ENCODE measurements at places on chromosomes 13 and 19.
A peak's percentile ranks its signal among the peaks of the same experiment; 100 is the strongest.

DNA sequence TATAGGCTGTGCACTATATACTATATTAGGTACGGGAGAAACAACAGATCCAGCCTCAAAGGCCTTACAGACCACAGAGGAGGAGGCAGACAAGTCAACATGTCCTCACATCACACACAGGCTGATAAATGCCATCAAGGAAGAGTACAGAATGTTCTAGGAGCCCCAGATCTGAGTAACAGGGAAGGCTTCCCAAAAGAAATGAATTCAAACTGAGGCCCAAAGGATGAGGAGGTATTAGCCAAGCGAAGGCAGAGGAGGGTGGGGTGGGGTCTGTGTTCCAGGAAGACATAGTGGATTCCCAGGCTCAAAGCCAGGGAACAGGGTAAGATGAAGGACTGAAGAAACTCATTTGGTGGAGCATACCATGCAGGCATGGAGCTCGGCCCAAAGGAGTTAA is 55.1 kb downstream of the RXFP2 start:
- no peak for DNase-seq

DNA sequence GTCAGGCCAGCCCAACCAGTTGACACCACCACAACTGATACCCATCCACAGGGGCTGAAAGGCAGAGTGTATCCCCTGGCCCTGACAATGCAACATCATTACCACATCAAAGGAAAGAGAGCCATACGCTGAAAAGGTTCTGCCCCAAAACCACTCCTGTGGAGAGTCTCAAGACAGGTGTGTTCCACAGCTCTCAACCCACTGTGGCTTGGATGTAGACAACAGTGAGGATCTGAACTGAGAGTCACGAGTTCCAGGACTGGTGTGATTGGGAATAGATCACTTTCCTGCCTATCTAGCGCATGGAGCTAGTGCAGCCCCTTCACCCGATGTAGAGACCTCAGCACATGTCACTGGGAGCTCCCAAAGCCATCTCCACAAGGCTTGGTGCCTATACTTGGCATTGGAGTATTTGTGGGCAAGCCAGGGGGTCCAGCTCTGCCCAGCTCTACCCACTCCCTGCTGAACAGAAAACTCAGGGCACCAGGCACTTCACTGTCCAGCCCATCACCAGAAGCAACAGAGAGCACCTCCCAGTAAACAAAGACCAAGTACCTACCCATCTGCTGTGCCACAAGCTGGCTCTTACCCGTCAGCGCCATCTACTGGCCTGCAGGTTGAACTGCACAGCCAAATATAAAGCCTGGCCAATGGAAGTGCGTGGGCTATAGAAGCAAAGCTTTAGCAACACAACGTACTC is 579.5 kb downstream of the UQCRFS1 start:
- peak; percentile 65 for DNase-seq

- no peak for DNase-seq
Observed at GRCh38 chr19:10747271-10747670, 29.4 kb downstream of the DNM2 start.

GRCh38 chr19:39708594-39708993 is 4.3 kb downstream of the LGALS14 start:
- DNase-seq: no peak

DNA sequence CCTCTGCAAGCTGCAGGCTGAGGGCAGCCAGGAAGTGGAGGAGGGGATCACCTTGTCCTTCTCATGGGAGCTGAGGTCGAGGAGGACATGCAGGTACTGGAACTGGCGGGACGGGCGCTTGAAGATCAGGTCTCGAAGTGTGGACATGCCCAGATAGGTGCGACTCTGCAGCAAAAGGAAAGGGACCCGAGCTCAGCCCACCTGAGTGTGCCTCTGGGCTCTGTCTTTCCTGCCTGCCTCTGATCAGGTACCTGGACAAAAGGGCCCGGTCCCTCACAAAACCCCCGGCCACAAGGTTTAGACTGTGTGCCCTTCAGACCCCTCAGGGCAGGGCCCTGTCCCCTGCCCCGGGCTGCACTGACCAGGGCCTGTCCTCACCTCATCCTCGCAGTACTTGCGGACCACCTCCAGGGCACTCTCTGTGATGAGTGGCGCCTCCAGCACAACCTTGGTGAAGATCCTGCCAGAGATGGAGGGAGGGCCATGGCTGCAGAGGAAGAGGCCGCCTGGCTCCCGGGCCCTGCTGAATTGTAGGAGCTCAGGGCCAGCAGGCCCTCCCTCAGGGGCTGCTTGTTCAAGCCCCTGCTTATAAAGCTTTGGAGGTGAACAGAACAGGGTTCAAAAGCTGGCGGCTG is 12.5 kb upstream of the RSPH6A start:
- DNase-seq: no peak

DNA sequence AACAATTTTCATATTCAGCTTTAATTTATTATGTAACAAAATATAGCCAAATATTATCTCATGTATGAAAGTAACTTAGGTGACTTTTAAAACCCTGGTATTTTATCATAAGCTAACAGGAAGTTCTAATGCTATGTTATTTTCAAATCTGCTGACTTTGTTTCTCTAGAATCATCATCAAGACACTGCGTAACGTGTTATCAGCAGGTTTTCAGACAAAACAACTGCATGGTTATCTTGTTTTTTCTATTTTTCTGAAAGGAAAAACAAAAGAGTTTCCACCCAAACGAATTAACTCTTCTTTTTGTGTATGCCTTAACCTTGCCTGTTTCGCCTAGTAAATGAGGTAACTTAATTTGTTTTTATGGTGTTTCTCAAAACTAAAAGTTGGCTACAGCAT is 156.3 kb downstream of the TBC1D4 start:
- no peak for DNase-seq

DNA sequence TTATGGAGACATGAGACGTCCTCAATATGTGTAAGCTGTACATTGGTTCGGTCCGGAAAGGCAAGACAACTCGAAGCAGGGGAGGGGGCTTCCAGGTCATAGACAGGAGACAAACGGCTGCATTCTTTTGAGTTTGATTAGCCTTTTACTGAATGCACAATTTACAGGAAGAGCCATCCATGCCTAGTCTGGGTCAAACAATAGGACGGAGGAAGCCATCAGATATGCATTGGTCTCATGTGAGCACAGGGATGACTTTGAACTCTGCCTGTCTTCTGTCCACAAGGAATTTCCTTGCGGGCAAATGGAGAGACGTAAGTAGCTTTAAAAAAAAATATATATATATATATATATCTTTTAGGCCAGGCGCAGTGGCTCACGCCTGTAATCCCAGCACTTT is 1.9 kb upstream of the CCNP start:
- DNase-seq: no peak

DNA sequence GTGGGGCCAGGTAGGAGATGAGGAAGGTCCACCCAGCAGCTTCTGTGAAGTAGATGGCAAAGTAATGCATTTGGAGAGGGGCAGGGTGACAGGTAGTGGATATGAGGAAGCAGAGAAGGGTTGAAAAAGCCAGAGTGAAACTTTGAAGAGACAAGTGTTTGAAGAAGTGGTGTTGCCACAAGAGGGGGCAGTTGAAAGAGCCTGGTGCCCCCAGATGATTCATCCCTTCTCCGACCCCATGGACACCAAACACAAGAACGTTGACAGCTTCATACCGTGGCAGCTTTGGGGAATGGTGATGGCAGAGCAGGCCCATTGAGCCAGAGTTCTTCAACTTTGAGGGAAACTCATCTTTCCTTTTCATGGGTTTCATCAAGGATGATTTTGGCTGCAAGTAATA is 19.9 kb downstream of the IFNL3 start:
- DNase-seq: no peak

DNA sequence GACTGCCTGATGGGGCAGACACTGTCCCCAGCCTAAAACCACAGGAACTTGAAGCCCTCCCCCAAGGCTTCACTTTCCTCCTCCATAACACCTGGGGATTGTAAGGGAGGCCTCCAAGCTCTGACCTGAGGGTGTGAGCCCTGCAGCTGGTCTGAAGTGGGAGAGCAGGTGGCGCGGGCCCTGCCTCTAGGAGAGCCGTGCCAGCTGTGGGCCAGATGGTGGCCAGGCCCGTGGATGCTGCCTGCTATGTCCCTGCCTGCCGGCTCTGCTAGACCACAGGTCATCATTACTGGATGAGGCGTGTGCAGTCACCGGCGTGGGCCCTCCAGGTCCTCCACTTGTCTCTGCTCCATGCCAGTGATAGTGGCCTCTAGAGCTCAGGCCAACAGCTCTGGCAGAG is 3.5 kb upstream of the KLHL26 start:
- no peak for DNase-seq

DNA sequence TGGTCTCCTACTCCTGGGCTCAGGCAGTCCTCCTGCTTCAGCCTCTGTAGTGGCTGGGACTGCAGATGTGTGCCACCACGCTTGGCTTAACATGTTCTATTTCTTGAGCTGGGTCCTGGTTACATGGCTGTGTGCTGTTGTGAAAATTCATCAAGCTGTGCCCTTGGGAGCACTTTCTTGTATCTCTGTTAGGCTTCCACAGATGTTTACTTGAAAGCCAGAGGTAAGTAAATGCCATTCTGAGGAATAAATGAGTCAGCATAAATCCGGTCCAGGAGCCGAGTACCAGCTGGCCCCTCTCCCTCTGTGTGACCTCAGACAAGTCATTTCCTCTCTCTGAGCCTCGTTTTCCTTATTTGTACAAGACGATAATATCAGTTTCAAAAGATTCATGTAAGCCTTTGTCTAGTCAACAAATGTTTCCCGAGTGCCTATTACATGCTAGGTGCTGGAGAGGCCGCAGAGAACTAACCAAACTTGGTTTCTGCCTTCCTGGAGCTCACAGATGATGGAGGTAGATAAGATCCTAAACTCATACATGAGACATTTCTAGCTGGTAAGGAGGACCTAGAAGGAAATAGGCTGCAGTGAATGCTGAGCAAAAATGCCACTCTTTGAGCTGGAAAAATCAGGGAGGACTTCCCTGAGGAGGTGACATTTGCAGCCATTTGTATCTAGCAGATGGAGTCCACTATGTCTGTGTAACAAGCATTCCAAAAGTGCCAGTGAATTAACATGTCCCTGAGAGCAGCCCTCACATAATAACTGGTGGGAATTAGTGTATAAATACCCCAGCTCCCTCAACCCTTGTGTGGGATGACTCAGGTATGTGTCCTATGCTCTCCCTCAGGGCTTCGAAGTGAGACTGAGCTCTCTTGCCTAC is 2.7 kb upstream of the RASAL3 start:
- peak; percentile 19 for DNase-seq

- peak; percentile 58 for DNase-seq
Observed at GRCh38 chr19:2034729-2035589, 16.1 kb downstream of the MKNK2 start.

DNA sequence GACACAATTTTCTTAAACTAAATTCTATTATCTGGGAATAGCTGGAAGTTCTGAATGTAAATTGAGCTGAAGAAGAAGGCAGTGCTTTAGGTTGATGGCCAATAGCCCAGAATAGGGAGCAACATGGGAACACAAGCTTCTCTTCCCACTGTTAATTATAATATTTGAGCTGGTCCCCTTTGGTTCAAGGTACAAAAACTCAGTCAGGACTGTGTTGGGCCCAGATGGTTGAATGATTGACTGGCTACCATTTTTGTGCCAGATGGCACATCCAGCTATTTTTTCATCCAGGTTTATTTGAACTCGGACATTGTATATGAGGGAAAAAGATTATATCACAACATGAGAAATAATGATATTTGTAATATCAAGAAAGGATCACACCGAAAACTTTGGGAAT is 458.9 kb downstream of the SLITRK1 start:
- DNase-seq: no peak

GRCh38 chr13:96835546-96835945 is 158.7 kb downstream of the OXGR1 start:
- DNase-seq: no peak

DNA sequence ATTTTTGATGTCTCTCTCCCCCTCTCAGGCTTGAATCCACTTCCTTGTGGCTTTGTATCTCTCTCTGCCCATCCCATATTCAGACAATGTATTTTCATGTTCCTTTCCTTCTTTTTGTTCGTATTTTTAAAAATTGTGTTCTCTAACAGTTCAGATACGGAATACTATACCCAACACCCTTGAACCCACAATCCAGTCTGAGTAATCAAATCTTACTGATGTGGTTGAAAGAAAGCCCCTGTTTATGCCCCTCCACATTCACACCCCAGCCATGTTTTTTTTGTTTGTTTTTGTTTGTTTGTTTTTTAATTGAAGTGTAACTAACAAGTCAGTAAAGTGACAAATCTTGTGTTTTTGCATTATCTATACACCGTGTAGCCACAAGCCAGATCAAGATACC is 1.4 kb downstream of the SPIB start:
- no peak for DNase-seq

- DNase-seq: peak; percentile 96
Observed at GRCh38 chr19:4057931-4058692, 8.6 kb downstream of the ZBTB7A start.

DNA sequence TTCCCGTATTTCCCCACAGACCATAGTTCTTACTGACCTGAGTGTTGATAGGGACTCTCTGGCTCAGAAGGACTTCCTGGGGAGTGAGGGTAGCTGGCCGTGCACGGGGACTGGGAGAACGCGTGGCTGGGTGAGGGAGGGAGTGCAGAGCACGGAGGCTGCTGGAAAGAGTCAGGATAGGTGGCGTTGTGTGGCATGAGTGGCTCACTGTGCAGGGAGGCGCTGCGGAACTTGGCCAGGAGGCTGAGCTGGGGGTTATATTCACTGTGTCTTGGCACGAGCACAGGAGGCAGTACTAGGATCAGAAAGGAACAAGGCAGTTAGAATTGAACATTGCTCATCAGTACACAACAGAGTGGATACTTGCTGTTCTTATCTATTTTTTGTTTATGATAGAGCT is 47.4 kb downstream of the SMAD9 start:
- DNase-seq: no peak

DNA sequence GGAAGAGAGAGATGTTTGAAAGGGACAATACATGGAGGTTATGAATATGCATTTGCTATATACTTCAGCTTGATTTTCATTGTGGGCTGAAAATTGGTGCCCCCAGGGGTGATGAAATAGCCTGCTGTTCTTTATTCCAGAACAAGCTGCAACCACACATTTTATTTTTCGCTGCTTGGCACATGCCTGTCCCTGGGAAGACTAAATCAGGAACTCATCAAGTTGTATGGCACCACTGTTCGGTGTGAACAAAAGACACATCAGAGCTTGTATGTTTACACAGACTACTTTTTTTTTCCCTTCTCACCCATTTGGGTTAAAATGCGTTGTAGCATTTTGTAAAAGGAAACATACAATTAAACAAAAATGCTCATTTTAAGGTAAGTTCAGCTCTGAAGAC is 230.7 kb downstream of the NALCN start:
- no peak for DNase-seq

GRCh38 chr19:54017261-54017660 is 25.8 kb downstream of the CACNG6 start:
- DNase-seq: peak; percentile 40

DNA sequence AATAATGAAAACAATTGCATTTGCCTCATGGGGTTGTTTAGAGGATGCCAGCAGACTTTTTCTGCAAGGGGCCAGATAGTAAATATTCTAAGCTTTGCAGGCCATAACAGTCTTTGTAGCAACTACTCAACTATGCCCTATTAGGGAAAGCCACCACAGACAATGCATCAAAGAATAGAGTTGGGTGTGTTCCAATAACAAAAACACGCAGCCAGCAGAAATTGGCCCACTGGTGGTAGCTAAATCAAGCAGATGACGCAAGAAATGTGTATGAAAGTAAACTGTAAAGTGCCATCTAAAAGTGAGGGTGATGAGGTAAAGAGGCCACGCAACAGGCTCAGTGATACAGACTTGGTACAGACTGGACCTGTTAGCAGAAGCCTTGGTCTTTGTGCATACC is 75.2 kb upstream of the SIAH3 start:
- DNase-seq: no peak

GRCh38 chr19:7533925-7534480 is 1.5 kb upstream of the PNPLA6 start:
- DNase-seq: peak; percentile 82

- DNase-seq: peak; percentile 52
Observed at GRCh38 chr13:30679483-30680330, 55.6 kb upstream of the ALOX5AP start.

- no peak for DNase-seq
Observed at GRCh38 chr19:19113040-19113626, 25.1 kb downstream of the TMEM161A start.
